ENCODE measurements at places on chromosomes 5 and 9.

DNA sequence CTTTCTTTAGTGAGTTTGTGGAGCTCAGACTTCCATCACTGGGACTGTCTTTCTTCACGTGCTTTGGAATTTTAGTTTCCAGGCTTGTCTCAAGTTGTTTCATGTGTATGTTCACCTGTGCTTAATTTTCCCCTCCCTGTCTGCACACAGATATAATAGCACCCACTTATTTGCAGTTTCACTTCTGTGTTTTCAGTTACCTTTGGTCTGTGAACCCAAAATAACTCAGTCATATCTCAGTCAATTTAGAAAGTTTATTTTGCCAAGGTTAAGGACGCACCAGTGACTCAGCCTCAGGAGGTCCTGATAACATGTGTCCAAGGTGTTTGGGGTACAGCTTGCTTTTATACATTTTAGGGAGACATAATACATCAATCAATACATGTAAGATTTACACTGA is 330.4 kb downstream of the ICE1 start:
- H3K27ac ChIP-seq = no peak overlapping the region
- no peak overlapping the region for H3K4me3 ChIP-seq
- DNase-seq = no peak

DNA sequence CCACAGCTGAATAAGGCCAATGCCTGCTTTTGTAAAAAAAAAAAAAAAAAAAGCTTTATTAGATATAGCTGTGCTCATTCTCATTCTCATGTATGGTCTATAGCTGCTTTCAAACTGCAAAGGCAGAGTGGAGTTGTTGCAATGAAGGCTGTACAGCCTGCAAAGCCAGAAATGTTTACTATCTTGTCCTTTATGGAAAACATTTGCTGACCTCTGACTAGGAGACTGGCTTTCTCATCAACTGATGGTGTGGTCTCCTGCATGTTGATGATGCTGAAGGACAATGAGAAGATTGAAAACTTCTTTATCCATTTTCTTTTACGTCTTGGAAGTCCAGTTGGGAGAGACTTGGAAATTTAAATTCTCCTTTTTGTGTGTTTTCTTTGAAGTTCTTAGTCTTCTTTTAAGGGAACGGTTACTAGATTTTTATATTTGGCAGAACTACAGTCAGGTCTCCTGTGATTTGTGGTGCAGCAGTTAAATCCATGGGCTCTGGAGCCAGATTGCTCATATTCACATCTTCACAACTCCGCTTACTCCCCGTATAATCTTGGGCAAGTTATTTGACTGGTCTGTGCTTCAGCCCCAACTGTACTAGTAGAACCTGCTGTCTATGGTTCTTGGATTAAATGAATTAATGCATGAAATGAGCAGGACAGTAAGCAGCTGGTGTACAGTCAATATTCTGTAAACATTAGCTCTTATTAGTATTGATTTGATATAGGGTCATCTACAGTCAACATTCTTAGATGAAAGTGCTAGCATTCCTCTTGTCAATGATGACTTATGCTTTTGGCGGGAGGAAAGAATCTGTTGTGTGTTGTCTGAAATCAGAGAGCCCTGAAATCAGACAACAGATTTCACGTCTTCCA is 39.7 kb upstream of the BASP1 start:
- H3K4me3 ChIP-seq = no peak overlapping the region
- H3K27ac ChIP-seq = no peak overlapping the region
- no peaks in the 10 kb centered on the region for H3K36me3 ChIP-seq
- H3K27me3 ChIP-seq = no peaks in the 10 kb centered on the region

DNA sequence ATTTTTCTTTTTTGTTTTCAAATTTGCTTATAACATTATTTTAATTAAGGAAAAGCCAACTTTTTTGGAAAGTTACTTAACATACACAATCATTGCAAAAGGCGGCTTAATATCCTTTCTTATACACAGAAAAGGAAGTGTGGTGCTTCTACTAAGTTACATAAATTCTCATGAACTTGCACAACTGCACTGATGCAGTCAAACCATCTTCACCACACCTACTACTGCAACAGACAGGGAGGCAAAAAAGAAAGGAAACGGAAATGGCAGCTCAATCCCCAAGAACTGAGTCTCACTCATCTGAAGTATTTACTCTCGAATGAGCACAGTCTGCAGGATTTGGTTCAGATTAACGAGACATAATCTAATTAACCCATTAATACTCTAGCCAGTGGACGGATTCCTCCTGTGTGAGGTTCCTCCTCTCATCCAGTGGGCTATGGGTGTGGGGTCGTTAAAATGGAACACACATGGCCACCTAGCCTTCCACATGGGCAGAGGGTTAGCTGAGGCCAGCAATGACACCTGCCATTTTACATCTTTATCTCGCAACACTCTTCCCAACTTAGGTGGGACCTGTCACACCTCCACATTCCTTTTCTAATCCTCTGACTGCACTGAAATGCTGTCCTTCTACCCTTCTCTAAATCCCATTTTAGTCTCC is 30.0 kb downstream of the GOLM1 start:
- H3K36me3 ChIP-seq = no peaks in the 10 kb centered on the region
- DNase-seq = no peak
- H3K27ac ChIP-seq = no peak overlapping the region
- no peaks in the 10 kb centered on the region for H3K4me1 ChIP-seq
- H3K27me3 ChIP-seq = no peaks in the 10 kb centered on the region

- no peaks in the 10 kb centered on the region for H3K27me3 ChIP-seq
- DNase-seq = no peak
- no peaks in the 10 kb centered on the region for H3K36me3 ChIP-seq
- H3K4me3 ChIP-seq = no peak overlapping the region
- no peak overlapping the region for H3K27ac ChIP-seq
Observed at GRCh38 chr9:88721025-88721424, 186.0 kb downstream of the NXNL2 start.

GRCh38 chr9:136779808-136780207 is 11.3 kb upstream of the TMEM141 start:
- no peaks in the 10 kb centered on the region for H3K27me3 ChIP-seq
- H3K27ac ChIP-seq = no peak overlapping the region
- no peaks in the 10 kb centered on the region for H3K36me3 ChIP-seq
- no peaks in the 10 kb centered on the region for H3K4me1 ChIP-seq
- H3K4me3 ChIP-seq = no peak overlapping the region

- no peak for DNase-seq
- no peaks in the 10 kb centered on the region for H3K27me3 ChIP-seq
- no peaks in the 10 kb centered on the region for H3K36me3 ChIP-seq
Observed at GRCh38 chr9:17229945-17230560, 95.2 kb downstream of the CNTLN start.

- H3K4me1 ChIP-seq = no peaks in the 10 kb centered on the region
- no peaks in the 10 kb centered on the region for H3K36me3 ChIP-seq
- no peak overlapping the region for H3K4me3 ChIP-seq
- peak; percentile 15 for DNase-seq
Observed at GRCh38 chr9:17807613-17808282, 228.9 kb downstream of the SH3GL2 start.

GRCh38 chr5:142861011-142861410 is 90.8 kb downstream of the ARHGAP26 start:
- H3K27me3 ChIP-seq = no peaks in the 10 kb centered on the region
- no peak for DNase-seq
- H3K4me1 ChIP-seq = no peaks in the 10 kb centered on the region
- no peak overlapping the region for H3K4me3 ChIP-seq
- no peak overlapping the region for H3K27ac ChIP-seq

DNA sequence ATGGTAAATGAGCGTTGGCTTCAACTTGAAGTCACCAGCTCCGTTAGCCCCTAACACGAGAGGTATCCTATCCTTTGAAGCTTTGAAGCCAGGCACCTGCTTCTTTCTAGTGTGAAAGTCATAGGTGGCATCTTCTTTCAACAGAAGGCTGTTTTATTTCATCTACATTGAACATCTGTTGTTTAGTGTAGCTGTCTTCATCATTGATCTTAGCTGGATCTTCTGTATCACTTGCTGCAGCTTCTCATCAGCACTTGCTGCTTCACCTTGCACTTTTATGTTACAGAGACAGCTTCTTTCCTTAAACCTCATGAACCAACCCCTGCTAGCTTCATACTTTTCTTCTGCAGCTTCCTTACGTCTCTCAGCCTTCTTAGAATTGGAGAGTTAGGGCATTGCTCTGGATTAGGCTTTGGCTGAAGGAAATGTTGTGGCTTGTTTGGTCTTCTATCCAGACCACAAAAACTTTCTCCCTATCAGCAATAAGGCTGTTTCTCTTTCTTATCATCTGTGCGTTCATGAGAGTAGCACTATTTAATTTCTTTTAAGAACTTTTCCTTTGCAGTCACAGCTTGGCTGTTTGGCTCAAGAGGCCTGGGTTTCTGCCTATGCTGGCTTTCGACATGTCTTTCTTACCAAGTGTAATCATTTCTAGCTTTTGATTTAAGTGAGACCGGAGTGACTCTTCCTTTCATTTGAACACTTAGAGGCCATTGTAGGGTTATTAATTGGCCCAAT is 47.2 kb downstream of the PCSK5 start:
- no peak overlapping the region for H3K27ac ChIP-seq
- H3K4me1 ChIP-seq = no peaks in the 10 kb centered on the region
- no peak for DNase-seq
- no peaks in the 10 kb centered on the region for H3K36me3 ChIP-seq
- H3K27me3 ChIP-seq = no peaks in the 10 kb centered on the region

GRCh38 chr5:146849694-146850303 is 28.8 kb downstream of the PPP2R2B start:
- DNase-seq = no peak
- H3K27ac ChIP-seq = no peak overlapping the region
- H3K36me3 ChIP-seq = no peaks in the 10 kb centered on the region
- H3K4me3 ChIP-seq = no peak overlapping the region
- H3K4me1 ChIP-seq = no peaks in the 10 kb centered on the region

- no peak for DNase-seq
- no peak overlapping the region for H3K27ac ChIP-seq
- no peak overlapping the region for H3K4me3 ChIP-seq
- no peaks in the 10 kb centered on the region for H3K27me3 ChIP-seq
Observed at GRCh38 chr5:163377982-163378381, 59.4 kb upstream of the CCNG1 start.

DNA sequence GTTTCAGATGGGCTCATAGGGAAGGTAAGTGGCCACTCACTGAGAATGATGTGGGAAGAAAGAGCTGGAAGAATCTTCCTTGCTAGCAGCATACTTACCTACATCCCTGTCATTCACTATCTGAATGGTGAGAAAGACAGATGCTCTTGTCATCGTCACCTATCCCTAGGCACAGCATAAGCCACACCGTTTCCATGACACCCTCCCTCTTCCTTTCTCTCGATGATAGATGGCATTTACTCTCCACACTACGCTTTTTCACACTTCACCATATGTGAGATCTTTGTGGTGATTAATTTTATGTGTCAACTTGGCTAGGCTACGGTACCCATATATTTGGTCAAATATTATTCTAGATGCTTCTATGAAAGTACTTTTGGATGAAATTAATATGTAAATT is 44.4 kb upstream of the FER start:
- H3K27me3 ChIP-seq = no peaks in the 10 kb centered on the region
- H3K27ac ChIP-seq = no peak overlapping the region
- no peaks in the 10 kb centered on the region for H3K4me1 ChIP-seq
- no peak for DNase-seq

GRCh38 chr9:16092142-16093091 is 539.6 kb downstream of the CCDC171 start:
- no peaks in the 10 kb centered on the region for H3K36me3 ChIP-seq
- no peaks in the 10 kb centered on the region for H3K4me1 ChIP-seq
- H3K27me3 ChIP-seq = no peaks in the 10 kb centered on the region
- H3K27ac ChIP-seq = no peak overlapping the region

DNA sequence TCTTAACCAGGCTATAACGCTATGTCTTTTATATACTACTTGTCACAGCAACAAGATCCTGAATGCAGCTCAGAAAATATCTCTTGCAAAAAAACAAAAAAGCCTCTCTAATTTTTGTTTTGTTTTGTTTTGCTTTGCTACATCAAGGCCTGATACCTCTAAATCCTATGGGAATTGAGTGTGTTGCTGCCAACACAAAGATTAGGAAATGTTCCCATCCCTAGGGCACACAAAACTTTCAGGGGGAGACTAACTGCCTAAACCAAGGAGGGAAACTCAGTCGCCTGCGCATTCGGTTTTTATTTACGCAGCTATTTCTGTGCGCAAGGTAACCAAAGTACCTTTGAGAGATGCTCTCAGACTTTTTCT is 1.7 kb downstream of the SSBP2 start:
- no peaks in the 10 kb centered on the region for H3K27me3 ChIP-seq
- no peaks in the 10 kb centered on the region for H3K36me3 ChIP-seq
- DNase-seq = no peak
- H3K4me1 ChIP-seq = no peaks in the 10 kb centered on the region
- peak overlapping the region; percentile 13 for H3K27ac ChIP-seq

DNA sequence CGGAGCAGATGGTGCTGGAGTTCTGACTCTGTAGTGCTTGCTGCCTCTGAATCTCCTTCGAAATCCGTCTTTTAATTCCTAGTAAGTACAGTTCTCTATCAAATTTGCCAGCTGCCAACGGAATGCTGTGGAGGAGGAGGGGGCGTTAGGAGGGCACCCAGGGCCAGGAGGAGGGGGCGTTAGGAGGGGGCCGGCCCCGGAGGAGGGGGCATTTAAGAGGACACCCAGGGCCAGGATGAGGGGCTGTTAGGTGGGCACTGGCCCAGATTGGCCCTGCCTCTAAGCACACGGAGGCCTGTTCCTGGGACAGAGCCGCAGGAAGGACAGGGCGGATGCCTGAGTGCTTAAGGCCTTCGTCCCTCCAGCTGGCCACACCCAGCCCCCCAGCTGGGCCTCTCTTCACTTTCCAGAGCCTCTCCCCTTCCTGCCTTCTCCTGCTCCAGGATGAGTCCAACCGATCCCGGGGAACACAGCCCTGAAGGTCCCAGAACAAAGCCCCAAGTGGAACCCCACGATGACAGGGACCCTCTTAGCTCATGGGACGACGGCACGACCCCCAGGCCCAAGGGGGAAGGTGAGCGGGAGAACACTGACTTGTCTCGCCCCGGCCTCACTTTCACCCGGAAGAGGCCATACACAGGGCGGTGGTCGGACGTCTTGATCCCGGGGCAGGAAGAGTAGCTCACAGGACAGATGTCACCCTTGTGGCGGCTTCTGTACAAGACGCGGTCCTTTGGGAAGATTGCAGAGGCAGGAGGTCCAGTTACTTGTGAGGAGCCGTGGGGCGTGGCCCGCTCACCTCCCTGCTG is 9.8 kb downstream of the INPP5E start:
- peaks cover under 1% of the 10 kb centered on the region for H3K36me3 ChIP-seq
- H3K4me1 ChIP-seq = no peaks in the 10 kb centered on the region
- no peaks in the 10 kb centered on the region for H3K27me3 ChIP-seq
- no peak for DNase-seq
- H3K4me3 ChIP-seq = no peak overlapping the region

DNA sequence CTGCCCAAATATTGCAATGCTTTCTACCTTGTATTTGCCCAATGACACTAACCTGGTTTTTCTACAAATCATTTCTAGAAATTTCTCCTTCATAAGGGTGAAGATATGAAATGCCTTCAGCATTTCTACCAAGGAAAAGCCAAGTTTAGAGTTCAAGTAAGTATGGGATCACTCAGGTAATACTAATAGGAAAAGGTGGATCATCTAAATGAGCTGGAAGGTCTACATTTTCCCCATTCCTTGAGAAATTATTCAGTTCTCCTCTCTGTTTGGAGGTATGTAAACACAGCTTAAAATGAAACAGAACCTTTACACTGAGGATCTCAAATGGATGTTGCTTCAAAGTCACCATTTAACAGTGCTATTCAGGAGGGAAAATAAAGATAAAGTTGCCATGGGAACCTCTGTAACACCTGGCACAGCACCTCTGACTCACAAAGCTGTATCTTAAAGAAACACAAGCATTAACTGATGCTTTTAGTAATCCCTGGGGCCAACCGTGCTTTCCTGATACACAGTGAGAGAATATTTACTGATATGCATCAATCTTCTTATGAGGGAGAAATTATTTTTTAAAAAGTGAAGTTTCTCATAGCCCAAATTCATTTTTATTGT is 161.3 kb downstream of the DRD1 start:
- H3K4me1 ChIP-seq = no peaks in the 10 kb centered on the region
- no peaks in the 10 kb centered on the region for H3K36me3 ChIP-seq
- H3K27me3 ChIP-seq = no peaks in the 10 kb centered on the region
- no peak overlapping the region for H3K27ac ChIP-seq
- H3K4me3 ChIP-seq = no peak overlapping the region
